ENCODE measurements at places on chromosomes 1 and 21.

DNA sequence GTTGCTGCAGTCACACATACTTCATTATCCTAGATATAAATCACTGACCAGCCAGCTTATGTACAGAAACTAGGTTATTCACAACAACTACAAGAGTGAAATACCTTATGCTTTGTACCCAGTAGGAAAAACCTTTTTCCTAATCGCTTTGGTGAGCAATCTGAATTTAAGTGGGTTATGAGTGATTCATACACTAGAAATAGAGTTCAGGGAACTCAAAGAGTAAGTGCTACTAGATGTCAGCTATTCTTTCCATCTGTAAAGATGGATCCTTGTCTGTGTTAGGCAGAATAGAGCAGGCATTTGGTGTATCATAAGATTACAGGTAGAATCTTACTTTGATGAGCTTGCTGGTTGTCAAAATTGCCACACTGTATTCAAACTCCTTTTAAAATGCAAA is 101.9 kb downstream of the ZNF644 start:
- DNase-seq: no peak

DNA sequence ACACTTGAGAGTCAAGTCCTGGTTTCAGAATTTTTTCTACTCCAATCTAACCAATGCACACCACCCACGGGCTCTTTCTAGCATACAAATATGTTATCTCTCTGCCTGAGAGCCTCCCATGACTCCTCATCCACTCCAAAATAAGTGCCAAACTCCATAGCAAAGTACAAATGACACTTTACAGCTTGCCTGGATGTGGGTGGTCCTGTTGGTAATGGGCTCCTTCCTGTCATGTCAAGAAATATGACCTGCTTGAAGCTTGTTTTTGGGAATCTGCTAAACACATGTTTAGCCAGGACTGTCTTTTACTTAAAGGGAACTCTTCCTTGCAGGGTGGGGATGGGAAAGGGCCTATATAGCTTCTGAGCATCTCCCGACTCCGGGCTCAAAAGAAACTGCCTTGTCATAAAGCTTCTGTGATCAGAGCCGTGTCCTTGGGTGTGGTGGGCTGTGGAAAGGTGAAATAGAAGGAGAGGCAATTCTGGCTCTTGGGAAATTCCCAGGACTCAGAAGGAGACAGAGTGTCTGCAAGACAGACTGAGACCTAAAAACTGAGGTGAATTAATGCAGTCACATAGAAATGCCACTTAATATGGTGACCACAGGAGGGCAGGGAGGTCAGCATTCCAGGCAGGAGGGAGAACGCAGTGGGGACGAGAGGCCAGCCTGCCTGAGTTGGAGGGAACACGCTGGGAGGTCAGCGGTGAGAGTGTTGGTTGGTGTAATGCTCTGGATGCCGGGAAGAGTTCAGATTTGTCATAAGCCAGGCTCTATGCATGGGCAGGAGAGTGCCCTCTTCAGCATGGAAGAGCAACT is 6.1 kb upstream of the IGFN1 start:
- DNase-seq: no peak

- no peak for DNase-seq
Observed at GRCh38 chr1:84635429-84635828, 54.8 kb downstream of the SSX2IP start.

- no peak for DNase-seq
Observed at GRCh38 chr1:103467100-103467499, 58.4 kb upstream of the RNPC3 start.

DNA sequence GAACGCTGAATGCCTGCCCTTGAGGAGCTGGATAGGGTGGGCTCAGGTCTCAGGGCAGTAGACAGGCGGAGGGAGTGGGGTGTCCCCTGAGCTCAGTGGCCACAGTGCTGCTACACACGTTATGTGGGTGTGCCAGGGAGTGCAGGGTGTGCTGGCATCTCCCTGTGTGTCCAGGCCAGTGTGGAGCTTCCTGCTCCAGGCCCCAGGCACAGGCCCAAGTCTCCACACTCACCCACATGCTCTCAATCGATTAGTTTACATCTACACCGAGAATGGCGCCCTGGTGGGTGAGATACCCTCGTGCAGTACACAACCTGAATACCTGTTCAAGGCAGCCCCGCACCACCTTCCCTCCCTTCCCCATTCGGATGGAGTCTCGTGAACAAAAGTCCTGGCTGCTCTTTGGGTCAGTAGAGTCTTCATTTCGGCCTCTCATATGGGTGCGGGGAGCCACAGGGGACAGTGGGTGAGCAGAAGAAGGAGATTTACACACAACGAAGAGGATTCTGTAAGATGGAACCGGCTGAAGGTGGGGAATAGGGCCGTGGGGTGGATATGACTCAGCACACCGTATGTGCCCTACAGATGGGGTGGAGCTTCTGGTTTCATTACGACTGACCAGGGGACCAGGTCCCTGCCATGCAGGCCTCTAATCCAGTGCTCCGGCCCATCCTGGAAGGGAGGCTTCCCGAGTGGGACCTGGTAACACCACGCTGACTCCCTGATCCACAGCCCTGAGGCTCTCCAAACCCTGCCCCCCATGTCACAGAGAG is 93.3 kb downstream of the SPSB1 start:
- DNase-seq: no peak

DNA sequence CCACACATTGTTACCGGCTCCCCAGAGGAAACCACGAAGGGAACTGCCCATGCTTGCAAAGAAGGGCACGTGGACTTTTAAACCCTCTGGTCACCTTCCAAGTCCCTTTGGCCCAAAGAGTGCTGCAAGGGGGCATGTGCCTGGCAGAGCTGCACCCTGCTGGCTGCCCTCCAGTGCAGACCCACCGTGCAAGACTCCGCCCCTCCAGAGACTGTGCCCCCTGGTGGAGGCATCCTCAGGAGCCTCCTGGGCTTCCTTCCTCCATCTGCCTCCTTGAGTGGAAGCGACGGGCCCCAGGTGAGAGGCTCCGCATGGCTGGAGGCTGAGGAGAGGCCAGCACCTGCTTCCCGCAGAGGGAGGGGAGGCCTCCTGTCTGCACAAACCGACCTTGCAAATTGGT is 100.6 kb downstream of the CRYAA start:
- no peak for DNase-seq

- peak; percentile 46 for DNase-seq
Observed at GRCh38 chr1:177181280-177181630, 10.5 kb downstream of the BRINP2 start.

DNA sequence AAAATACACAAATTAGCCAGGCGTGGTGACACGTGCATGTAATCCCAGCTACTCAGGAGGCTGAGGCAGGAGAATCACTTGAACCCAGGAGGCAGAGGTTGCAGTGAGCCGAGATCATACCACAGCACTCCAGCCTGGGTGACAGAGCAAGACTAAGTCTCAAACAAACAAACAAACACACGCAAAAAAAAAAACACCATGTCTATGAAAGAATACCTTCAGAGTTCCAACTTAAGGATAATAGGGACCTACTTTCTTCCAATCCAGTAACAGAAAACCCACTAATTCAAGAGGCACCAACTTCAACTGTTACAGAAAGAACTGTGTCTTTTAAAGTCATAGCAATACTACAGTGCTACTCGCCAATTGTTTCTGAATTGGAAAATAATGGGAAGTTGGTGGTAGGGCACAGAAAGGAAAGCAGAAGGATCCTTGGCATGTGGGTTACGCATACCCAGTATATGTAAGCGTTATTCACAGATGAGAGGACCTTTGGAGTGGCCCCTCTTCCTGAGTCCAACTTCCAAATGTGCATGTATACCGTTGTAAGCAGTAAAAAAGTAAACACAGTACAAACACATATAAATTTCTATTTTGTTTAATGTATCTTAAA is 87.0 kb downstream of the ACBD6 start:
- no peak for DNase-seq

GRCh38 chr1:86527306-86527705 is 19.6 kb upstream of the CLCA4 start:
- DNase-seq: no peak

DNA sequence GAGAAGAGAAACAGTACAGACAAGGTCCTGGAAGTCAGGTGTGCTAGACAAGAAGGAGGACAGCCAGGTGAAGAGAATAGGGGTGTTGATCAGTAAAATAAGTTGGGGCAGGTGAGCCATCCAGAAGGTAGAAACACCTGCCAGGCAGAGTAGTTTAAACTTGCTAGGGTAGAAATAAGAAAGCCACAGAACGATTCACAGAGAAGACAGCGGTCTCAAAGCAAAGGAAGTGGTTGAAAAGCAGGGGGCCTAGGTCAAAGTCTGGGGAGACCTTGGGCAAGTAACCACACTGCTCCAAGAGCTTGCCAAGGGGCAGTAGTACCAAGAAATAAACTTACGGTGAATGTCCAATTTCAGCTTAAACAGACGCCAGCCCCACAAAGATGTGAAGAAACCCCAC is 116.6 kb upstream of the PROX1 start:
- no peak for DNase-seq

GRCh38 chr1:11790101-11790879 is 15.5 kb downstream of the MTHFR start:
- no peak for DNase-seq

DNA sequence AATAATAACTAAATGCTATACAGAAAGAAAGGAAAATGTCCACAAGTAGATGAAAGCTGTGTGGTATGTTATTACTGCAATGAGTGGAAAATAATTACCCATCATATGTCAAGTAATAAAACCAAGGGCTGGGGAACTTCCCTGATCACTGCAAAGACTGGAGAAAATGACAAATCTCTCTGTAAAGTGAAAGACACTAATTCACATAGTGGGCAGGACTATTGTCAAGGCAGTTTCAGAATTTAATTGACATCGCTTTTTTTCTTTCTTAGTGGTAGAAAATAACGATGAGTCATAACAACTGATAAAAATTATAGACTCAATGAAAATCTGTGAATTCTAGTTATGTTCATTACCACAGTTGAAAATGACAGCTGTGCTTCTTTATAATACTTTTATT is 153.7 kb upstream of the ST6GALNAC5 start:
- DNase-seq: no peak

DNA sequence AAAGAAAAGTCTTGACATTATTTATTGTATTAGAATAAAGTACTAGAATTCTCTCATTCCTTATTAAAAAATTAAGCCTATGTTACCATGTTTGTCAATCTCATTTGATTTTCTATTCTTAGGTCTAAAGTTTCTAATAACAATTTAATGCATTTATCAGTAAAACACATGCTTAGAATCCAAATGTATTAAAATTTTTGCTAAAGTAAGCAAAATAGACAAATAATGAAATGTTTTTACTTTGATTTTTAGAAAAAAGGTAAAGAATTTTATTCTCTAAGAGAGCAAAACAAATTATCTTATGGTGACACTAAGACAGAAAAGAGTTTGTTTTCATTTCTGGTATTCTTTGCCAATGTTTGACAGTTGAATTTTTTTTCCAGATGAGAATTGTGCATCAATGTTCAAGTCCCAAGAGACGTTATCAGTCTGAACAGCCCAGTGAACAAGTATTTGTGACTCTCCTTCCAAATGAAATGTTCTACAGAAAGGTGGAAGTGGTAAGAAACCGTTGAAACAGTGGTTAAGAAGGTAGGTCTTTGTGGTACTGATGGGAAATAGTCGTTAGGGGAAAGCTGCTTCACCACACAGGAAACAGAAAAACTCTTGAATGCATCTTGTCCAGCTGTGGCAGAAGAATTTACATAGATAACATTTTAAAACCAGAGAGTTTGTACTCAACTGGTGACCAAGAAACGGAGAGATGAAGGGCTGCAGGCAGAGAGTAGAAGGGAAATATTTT is 402.5 kb downstream of the PTPRC start:
- no peak for DNase-seq

GRCh38 chr1:198491028-198491427 is 49.5 kb downstream of the ATP6V1G3 start:
- no peak for DNase-seq

DNA sequence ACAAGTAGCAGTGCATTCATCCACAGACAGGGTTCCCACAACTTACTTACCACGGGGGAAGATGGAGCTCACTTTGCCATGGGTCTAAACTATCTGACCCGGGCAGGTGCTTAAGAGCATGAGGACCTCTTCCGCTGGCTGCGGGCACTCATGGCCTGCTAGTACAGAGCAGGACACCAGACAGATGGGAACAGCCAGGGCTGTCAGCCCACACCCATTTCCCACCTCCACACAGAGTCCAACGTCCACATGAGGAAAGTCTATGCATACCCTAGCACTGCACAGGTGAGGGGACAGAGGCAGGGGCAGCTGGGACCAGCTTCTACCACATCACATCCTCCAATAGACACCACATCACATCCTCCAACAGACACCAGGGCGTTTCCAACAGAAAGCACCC is 35.8 kb upstream of the PRDM15 start:
- no peak for DNase-seq

DNA sequence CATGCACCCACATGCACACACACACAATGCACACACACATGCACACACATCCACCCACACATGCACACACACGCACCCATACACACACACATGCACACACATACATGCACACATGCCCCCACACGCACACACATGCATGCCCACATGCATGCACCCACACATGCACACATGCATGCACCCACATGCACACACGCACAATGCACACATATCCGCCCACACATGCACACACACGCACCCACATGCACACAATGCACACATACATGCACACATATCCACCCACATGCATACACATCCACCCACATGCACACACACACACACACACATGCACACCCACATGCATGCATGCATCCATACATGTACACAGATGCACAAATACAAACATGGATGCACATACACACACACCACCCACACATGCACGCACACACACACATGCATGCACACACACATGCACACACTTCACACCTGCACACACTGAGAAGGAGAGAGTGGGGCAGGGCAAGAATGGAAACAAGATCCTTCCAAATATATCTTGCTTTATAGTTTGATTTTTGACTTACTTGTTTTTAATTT is 123.2 kb downstream of the NPHP4 start:
- DNase-seq: no peak

- peak; percentile 46 for DNase-seq
Observed at GRCh38 chr1:156444407-156445001, 56.1 kb downstream of the MEF2D start.

DNA sequence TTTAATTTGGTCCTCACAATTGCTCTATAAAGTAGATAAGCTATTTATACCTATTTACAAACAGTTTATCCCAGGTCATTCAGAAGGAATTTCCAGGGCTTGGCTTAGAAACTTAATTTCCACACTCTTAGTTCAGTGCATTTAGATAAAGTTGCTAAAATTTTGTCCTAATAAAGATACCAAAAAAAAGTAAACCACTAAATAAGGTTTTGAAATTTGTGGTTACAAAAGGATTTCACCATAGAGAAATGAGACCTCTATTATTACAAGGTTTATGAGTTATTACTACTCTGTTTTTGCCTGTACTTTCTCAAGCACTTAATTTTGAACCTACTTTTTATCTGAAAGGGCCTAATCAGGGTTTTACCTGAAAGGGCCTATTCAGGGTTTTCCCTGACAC is 22.4 kb downstream of the PTPN22 start:
- DNase-seq: no peak

- DNase-seq: no peak
Observed at GRCh38 chr1:118973531-118974137, 14.5 kb downstream of the TBX15 start.

GRCh38 chr21:35862969-35863368 is 197.4 kb downstream of the SETD4 start:
- DNase-seq: no peak

All from nucleus accumbens (tissue), 56 donors.